Activated CD8-positive, alpha-beta memory T cell treated with anti-CD3 and anti-CD28 coated beads for 24 hours (primary cell): ENCODE measurements at places on chromosomes 3 and 15.

- no peak for DNase-seq
Observed at GRCh38 chr3:186523022-186523421, 21.2 kb downstream of the CRYGS start.

- no peak for DNase-seq
Observed at GRCh38 chr3:50095352-50095998, 6.8 kb downstream of the RBM5 start.

GRCh38 chr3:196902296-196902695 lies 34.6 kb downstream of the SENP5 start:
- DNase-seq, result no peak

GRCh38 chr3:10546820-10547263 lies 41.5 kb upstream of the ATP2B2 start:
- peak; percentile 37 for DNase-seq

DNA sequence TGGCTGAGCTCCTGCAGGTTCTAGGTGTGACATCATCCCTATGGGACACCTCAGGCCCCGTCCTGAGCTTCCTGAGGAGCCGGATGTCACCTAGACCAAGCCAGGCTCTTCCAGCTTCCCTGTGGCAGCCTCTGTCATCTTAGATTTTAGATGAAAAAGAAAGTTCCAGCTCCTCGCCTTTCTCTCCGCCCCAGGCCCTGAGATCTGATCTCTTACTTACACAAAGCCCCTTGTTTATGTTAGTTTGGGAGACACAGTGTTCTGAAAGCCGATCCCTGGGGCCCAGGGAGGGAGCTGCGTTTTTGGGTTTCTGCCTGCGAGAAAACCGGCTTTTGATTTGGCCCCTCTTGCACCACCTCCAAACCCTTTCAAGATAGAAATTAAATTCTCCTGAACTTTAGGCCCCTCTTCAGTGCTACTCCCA lies 40.2 kb upstream of the FAM107A start:
- DNase-seq, result no peak

- DNase-seq, result no peak
Observed at GRCh38 chr3:14280326-14280725, 101.7 kb downstream of the LSM3 start.

DNA sequence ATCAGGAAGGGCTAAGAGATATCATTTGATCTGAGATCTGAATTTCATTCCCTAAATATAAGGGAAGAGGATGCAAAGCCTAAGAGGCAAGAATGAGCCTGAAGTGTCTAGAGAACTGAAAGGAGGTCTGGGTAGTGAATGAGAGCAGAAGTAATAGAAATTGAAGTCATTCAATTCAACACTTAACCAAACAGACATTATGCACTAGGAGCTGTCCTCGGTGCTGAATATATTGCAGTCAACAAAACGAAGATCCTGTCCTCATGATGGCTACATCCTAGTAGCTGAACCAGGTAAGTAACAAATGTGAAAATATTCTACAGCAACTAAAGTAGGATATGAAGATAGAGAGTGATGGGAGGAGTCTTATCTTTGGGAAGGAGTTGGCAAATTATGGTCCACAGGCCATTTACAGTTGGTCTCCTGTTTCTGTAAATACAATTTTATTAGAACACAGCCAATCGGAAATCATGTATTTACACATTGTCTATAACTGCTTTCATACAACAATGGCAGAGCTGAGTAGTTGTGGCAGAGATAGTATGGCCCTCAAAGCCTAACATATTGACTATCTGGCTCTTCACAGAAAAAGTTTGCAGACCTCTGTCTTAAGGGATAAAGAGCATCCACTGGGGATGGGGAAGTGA lies 192.9 kb upstream of the CADPS start:
- no peak for DNase-seq

GRCh38 chr3:181554233-181554765 lies 157.4 kb upstream of the SOX2 start:
- DNase-seq, result no peak

DNA sequence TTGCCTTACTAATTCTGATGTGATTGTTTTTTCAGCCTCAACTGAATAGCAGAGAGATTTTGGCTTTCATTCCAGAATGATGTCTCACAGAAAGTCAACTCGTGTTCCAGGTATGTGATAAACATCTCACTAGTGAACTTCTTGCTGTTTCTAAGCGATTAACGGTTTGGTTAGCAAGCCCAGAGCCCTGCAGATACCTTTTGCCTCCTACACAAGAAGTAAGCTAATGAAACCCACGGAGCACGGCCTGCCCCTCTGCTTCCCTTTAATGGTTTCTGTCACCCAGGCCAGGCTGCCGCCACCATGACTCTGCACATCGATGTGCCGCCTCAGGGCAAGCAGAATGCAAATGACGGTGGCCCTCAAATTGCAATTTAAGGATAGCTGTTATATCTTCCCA lies 155.9 kb upstream of the ICE2 start:
- DNase-seq, result no peak

- DNase-seq, result no peak
Observed at GRCh38 chr3:63918321-63918720, 6.1 kb upstream of the SCAANT1 start.

GRCh38 chr3:197167549-197167948 lies 130.9 kb downstream of the DLG1 start:
- DNase-seq, result no peak

DNA sequence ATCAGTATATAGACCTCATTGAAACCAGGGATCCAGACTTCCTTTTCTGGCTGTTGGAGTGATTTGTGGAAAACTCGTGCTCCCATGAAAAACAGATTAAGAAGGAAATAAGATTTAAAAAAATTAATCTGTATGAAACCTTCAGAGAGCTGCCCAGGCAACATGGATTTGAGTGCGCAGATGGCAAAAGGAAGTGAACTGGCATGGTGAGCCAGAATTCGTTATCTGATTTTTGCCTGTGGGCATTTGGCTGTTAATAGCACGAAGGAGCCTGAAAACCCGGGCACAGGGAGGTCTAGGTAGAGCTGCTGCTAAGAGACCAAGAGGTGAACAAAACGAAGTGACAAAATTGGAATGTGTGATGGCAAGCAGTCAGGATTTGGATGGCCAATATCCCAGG lies 19.1 kb upstream of the SPINK8 start:
- DNase-seq, result no peak

- no peak for DNase-seq
Observed at GRCh38 chr15:64653757-64654156, 121.6 kb downstream of the RBPMS2 start.

DNA sequence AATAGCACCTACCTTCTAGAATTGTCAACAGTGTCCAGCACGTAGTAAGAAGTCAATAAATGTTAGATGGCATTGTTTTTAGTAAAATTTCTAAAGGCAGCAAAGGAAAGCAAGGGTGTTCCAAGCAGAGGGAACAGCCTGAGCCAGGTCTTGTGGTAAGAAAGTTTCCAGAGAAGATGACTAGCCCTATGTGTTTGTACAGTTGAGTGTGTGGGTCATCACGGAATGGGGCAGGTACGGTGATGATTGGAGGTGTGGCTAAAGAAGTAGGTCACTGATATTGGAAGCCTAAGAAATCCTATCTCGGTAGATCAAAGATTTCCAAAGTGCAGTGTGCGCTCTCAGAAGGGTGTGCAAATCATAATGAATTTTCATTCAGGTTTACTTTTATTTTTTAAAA lies 94.2 kb upstream of the BCL6 start:
- no peak for DNase-seq

DNA sequence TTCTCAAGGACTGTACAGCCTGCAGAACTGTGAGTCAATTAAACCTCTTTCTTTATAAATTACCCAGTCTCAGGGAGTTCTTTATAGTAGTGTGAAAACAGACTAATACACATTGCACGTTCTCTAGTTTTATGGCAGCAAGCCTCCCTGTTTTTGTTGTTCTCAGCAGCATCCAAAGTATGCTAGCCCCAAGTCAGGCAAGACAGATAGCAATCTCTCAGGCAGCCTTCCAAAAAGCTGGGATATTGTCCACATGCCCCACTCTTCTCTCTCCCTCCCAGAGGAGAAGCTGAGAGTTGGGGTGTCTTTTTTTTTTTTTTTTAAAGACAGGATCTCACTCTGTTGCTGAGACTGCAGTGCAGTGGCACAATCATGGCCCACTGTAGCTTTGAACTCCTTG lies 130.6 kb downstream of the ISL2 start:
- DNase-seq, result no peak

- peak; percentile 69 for DNase-seq
Observed at GRCh38 chr3:71753701-71754609, at the start of gene GPR27. GPR27 (plus strand) TSS chr3:71753855; CDS start chr3:71754050, 195 bp downstream.

- no peak for DNase-seq
Observed at GRCh38 chr3:73557986-73558726, 66.6 kb downstream of the PDZRN3 start.

- DNase-seq, result no peak
Observed at GRCh38 chr15:79440355-79440908, 8.3 kb downstream of the MINAR1 start.

DNA sequence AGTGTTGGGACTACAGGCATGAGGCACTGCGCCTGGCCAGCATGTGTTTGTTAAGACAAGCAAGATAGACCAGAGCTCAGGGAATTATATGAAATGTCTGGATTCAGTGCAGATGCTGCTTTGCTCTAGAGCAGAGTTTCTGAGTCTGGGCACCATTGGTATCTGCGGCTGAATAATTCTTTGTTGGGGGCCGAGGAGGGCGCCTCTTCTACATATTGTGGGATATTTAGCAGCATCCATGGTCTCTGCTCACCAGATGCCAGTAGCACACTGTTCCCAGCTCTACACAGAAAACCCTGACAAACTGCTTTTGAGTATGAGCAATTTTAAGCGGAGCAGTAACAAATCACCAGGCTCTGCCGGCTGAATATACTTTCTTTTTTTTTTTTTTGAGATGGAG lies 3.6 kb upstream of the LDHAL6B start:
- no peak for DNase-seq

GRCh38 chr3:98897701-98898100 lies 3.8 kb downstream of the DCBLD2 start:
- no peak for DNase-seq

GRCh38 chr15:90013503-90013937 lies 12.4 kb downstream of the ZNF710 start:
- DNase-seq, result no peak

DNA sequence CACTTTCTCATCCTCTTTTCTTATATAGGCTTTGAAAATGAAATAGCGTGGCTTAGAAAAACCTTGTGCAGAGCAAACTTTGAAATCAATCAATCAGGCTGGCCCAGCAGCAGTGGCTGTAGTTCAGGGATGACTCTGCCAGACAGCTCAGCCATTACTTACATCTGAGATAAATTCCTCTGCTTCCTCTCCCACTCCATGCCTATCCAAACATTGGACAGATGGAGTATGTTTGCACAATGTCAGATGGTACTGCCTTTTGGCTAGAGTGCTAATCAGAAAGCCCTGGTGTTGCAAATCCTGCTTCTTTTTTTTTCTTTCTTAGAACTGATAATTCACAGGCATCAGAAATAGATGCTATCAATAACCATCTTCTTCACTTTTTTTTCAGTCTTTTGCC lies 1065.1 kb downstream of the AGBL1 start:
- no peak for DNase-seq

DNA sequence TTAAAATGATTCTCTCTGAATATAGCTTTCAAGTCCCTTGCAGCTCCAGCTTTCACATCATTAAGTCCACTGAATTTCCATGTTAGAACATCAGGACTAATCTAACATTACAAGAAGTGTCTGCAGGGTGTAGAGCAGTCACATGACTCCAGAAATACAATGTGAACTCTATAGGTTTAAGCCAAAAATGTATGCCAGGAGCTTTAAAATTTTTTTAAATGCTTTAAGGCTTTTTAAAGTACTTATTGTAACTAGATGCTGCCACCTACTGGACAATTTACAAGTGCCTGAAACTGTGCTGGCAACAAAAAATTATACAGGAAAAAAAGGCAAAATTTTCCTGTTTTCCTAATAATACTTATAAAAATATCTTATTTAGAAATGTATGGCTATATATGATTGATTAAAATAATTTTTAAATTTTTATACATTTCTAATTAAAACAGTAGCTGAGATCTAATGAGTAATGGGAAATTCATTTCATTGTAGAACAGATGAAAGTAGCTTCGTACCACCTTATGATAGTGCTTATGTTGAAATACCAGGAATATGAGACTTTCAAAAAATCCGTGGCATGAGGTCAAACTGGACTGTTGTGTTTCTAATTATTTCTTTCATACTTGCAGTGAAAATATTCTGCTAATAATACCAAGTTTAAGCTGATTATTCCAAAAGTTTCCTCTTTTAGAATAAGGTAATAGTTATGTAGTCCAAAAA lies 25.7 kb downstream of the FSIP1 start:
- DNase-seq, result no peak

DNA sequence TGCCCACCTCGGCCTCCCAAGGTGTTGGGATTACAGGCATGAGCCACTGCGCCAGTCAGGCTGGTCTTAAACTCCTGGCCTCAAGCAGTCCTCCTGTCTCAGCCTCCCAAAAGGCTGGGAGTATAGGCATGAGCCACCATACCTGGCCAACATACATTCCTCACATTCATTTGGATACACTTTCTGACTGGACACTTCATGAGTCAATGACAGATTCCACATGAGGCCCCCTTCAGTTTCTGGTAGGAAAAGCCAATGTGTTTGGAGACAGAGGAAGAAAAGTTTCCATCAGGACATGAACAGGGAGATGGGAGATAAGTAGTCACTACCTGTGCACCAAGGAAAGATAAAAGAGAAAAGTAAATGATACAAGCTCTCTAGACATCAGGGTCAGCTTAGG lies 49.4 kb upstream of the GSK3B start:
- DNase-seq, result no peak

GRCh38 chr3:57934373-57934772 lies 73.8 kb upstream of the FLNB start:
- DNase-seq, result no peak

DNA sequence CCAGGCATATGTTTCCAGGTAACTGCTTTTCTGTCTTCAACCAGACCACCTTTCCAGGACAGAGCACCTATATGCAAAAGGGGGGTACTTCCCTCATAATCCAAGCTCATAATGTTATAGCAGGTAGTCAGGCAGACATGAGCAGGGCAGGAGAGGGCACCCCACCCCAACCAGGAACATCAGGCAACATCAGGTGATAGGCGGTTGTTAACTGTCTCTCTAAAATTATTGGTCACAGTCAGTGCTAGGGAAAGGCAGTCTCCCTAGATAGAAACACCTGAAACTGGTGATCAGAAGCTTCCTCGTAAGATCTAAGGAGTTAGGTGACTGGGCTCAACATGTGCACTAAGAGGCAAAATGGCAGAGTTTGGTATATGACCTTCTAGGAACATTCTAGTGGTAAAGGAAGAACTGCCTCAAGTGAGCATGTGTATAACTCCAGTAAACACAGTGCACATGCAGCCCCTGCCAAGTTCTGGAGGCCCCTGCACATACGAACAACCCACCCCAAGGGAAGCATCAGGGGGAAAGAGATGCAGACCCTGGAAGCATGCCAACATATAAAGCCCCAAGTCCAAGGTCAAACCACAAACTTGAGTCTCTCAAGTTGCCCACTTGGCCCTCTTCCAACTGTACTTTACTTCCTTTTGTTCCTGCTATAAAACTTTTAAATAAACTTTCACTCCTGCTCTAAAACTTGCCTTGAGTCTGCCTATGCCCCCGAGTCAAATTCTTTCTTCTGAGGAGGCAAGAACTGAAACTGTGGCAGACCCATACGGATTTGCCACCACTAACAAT lies 270.9 kb downstream of the ULK4 start:
- DNase-seq, result no peak

GRCh38 chr3:102017784-102018183 lies 168.5 kb downstream of the NFKBIZ start:
- DNase-seq, result no peak

GRCh38 chr3:11764931-11765363 lies 81.7 kb downstream of the TAMM41 start:
- DNase-seq, result no peak
